ENCODE measurements at places on chromosomes 6 and 20.
A peak's percentile ranks its signal among the peaks of the same experiment; 100 is the strongest.

DNA sequence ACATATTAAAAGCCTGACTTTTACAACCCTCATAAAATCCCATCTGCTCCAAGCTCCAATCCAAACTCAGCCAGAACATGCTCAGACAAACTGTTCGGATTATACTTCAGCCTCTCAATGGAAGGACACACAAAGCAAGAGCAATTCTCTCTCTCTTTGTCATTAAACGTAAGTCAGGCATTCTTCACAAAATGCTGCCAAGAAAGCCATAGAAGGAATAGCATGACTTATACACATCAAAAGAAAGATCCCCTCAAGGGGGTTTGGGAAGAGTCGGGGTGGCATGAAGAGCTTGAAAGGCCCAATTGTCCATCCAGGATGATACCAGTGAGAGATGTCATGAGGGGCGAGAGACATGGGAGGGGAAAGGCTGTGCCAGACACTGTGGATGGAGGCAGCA lies 268.9 kb downstream of the PREX1 start:
- DNase-seq: no peak

GRCh38 chr6:108171291-108171917 lies 5.6 kb downstream of the NR2E1 start:
- no peak for DNase-seq

GRCh38 chr6:156752666-156753301 lies 24.4 kb upstream of the ARID1B start:
- no peak for DNase-seq

DNA sequence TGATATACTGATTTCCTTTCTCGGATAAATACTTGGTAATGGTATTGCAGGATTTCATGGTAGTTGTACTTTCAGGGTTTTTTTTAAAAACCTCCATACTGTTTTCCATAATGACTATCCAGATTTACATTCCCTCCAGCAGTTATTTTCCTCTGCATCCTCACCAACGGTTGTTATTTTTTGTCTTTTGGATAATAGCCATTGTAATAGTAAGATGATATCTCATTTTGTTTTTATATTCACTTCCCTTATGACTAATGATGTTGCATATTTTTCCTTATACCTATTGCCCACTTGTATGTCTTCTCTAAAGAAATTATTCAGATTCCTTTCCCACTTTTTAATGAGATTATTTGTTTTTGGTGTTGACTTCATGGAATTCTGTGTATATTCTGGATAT lies 231.0 kb downstream of the MEI4 start:
- DNase-seq: no peak

DNA sequence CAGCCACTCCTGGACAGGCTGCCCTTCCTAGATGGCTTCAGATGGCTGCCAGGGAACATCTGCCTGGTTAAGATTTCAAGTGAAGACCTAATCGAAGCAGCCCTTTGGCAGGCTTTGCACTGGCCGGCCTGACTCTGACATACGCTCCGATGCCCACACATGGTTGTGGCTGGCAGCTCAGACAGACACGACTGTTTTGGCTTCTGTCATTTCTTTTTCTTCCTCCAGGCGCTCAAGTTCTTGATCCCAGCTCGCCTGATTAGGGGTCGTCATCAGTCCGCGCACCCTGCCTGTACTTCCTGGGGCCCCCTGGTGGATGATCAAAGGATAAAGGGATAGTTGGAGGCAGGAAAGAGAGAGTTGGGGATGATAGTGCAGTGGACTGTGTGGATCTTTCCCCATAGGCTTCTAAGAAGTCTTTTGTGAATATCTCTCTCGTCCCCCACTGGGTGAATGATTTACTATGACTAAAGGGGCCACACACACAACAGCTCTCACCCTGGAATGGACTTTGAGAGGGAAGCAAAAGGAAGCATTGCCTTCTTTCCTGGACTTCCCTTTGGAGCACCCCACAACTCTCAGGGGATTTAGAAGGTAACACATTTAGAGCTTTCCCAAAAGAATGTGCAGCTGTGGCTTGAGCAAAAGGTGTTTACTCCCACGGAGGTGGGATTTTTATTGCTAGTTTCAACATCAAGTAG lies 21.4 kb upstream of the TRAM2 start:
- DNase-seq: no peak

DNA sequence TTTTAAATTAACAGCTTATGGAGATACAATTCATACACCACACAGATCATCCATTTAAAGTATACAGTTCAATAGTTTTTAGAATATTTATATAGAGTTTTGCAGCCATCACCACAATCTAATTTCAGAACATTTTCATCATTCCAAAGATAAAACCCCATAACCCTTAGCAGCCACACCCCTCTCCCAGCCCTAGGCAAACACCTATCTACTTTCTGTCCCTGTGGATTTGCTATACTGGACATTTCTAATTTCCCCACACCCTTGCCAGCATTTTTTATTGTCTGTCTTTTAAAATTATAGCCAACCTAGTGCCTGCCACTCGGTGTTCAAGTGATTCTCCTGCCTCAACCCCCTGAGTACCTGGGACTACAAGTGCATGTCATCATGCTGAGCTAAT lies 23.0 kb upstream of the AKAP7 start:
- DNase-seq: no peak

GRCh38 chr6:11667876-11668275 lies 110.7 kb downstream of the ADTRP start:
- no peak for DNase-seq

GRCh38 chr6:22036699-22037098 lies 260.1 kb downstream of the PRL start:
- no peak for DNase-seq

- peak; percentile 16 for DNase-seq
Observed at GRCh38 chr6:37283671-37284151, 25.8 kb upstream of the TMEM217 start.

DNA sequence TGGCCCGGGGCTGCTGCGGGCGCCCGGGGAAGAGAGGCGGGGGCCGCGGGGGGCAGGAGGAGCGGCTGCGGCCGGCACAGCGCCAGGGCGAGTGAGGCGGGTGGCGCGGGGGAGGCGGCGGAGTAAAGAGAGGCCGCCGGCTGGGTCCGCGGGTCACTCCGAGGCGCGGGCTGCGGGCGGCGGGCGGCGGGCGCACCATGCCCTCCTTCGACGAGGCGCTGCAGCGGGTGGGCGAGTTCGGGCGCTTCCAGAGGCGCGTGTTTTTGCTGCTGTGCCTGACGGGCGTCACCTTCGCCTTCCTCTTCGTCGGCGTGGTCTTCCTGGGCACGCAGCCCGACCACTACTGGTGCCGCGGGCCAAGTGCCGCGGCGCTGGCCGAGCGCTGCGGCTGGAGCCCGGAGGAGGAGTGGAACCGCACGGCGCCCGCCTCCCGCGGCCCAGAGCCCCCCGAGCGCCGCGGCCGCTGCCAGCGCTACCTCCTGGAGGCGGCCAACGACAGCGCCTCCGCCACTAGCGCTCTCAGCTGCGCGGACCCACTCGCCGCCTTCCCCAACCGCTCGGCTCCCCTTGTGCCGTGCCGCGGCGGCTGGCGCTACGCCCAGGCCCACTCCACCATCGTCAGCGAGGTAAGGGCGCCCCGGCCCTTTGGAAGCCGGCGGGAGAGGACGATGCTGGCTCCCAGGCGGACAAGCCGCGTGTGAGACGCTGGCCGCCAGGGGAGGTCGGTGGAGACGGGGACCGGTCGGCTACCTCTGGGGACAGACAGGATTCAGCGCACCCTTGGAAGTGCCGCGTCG lies at the start of gene SLC22A3:
TSS of gene SLC22A3 (plus strand) at position 156 of the 797 bp plus-strand sequence. CDS start at position 198, 42 bp downstream.
- no peak for DNase-seq

DNA sequence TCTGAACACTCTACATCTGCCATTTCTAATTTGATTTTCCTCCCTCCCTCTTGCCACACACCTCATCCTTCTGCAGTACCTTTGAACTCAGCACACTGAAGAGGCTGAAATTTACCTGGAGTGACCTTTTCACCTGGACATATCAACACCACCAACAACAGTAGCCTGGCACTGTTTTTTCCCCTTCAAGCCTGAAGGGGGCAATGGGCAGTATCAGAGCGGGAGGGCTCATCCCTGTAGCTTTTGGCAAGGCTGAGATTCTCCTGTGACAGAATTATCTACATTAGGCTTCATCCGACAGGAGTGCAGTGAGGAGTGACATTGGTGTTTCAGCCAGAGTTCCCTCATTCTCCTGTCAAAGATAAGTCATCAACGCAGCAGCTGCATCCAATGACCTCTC lies 312.8 kb upstream of the SPTLC3 start:
- no peak for DNase-seq

GRCh38 chr6:53984581-53984980 lies 126.7 kb upstream of the MLIP start:
- no peak for DNase-seq

GRCh38 chr20:56465997-56466396 lies 2.4 kb upstream of the RTF2 start:
- DNase-seq: no peak

DNA sequence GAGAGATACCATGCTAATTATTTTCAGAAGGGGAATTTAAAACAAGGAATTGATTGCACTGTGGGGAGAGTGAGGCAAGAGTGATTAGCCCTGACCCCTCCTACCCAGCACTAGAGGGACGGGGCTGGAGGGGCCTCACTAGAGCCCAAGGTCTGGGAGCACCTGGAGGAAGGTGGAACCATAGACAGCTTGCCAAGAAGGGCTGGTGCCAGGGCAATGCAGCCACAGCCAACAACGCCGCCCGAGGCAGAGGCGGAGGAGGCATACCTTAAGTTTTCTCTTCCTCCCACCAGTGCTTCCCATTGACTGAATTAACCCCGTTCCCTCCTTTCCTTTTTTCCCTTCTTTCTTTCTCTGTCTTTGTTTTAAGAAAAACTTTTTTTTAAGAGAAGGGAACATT lies 40.0 kb downstream of the IYD start:
- no peak for DNase-seq

DNA sequence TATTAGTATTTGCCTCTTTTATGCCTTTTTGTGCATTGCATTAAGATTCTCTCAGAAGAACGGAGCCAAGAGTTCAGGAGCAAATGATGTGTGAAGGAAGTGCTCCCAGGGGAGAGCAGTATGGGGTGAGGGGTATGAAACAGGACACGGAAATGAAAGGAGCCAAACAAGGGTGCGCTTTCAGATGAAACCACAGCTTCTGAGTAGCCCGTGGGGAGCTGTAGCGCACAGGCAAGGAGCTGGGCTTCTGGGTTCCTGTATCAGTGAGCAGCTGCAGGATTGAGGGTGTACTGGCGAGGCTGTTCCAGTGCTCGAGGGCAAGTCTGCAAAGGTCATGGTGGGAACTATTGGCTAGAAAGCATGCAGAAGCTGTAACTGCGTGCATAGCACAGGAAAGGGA lies 25.4 kb downstream of the ANKEF1 start:
- no peak for DNase-seq

- DNase-seq: no peak
Observed at GRCh38 chr6:96794980-96795379, 42.3 kb downstream of the GPR63 start.

- peak; percentile 54 for DNase-seq
Observed at GRCh38 chr6:19415605-19416326, 421.4 kb upstream of the ID4 start.

GRCh38 chr6:153032255-153032882 lies 29.9 kb upstream of the MTRF1L start:
- DNase-seq: peak; percentile 59

DNA sequence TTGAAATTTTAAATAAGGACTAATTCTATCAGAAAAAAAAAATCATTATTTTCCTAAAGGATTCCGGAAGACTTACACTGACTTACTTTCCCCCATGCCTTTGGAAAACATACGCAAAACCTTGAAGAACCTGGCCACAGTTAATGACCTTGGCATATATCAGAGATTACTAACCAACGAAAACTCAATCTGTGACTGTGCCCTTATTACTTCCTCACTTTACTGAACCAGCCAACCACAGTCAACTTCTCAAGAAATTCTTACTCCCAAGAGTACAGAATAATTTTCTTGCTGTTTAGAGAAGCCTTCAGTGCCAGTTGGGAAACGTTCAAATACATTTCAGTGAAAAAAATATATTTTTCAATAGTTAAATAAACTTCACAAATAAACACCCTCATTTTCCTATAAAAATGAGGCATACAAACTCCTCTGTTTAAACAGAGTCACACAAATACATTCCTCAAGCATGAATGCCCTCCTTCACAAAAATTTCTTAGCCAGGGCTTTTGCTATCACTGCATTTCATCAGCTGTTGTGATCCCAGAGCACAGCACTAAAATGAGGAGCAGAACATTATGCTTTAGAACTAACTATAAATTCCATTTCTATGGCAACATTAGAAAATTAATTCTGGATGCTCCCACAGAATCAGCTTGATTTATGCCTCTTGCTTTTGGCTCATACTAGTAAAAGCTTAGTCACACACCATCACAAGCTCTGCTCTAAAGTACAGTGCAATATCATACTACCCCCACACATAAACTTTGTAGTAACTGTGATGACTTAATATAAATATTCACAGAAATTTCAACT lies 117.6 kb downstream of the DST start:
- DNase-seq: peak; percentile 85

DNA sequence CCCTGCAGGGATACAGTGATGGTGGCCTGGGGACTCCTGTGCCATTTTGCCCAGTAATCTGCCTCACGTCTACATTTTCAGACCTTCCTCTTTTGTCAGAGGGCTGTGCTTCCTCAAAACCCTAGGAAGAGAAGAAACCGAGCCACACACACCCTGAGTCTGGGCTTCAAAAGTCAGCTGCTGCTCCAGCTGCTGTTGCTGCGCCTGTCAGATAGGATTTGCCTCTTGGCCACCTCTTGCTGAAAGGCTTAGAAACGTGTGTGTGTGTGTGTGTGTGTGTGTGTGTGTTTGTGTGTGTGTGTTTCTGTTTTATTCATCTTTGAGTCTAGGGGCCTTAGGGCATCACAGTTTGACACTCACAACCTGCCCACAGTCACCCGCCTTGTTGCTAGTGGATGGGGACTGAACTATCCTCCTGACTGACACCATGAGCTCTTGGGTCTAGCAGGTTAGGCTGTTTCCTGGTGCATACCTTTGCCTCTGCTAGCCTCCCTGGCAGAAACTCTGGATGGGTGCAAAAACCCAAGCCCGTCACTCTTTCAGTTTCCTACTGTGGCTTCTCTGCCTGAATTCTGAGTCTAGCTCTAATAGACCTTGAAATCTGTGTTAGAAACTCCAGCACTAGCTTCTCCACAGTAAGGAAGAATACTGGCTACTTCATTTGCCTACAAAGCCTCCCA lies 94.9 kb upstream of the CEP85L start:
- DNase-seq: no peak

- no peak for DNase-seq
Observed at GRCh38 chr6:14194976-14195375, 77.4 kb downstream of the CD83 start.

DNA sequence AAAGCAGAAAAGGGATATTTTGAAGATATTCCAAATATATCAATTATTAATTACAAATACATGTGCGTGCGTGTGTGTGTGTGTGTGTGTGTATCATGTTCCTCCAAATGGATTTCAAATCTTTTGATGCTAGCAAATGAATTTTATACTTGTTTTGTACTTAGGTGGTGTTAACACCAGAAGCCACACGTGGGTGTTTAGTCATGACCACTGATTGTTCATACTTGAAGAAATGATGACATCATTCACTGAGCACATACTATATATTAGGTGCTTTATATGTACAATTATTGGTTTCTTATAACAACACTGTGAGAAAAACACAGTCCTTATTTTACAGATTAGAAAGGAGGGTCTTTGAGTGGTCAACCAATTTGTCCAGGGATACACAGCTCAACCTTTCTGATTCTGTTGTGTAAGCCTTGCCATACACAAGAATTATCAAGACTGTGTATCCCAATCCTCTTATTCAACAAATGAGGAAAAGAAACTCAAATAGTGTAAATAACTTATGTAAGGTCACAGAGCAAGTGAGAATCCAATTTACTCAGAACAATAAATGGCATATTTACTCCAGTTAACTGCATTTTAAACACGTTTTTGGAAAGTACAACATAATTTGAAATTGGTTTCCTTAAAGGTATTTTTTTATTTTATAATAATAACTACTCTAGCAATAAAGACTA lies 88.5 kb downstream of the BCAS1 start:
- no peak for DNase-seq

GRCh38 chr6:551405-551804 lies 105.5 kb downstream of the HUS1B start:
- DNase-seq: peak; percentile 13
